ENCODE measurements at places on chromosomes 16 and 17.

DNA sequence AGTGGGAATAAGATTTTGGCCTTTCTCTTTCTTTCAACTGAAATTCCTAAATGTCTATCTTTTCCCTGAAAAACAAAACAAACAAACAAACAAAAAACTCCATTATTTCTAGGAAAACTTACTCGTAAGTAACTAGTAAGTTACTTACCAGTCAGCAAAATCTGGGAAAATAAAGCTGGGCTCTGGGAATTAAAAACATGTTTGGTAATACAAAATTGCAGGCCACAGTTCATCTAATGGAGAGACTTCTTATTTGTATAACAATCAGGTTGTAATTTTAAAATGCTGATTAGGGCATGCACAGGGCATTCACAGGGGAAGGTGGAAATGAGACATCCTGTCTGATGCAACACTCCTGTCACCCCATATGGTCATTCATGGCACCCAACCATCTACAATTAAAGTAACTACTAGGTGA, 3.8 kb upstream of the WIPI1 start:
- DNase-seq = no peak

GRCh38 chr16:66277311-66278070, 89.0 kb upstream of the CDH5 start:
- no peak for DNase-seq

DNA sequence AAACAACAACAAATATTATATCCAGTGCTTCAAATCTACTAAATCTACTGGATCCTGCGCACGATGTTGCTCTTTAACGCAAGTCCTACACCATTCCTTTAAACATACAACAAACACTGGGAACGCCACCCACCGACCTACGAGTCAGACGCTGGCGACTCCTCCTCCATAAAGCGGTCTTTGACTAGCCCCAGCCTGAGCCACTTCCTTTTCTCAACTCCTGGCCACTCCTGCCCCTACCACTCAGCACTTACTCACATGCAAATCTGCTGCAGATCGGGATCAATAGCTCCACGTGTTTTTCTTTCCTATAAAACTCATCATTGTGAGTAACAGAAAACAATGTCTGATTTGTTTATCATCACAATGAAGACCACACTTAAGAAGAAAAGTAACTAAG, 32.8 kb upstream of the MNT start:
- DNase-seq = no peak

DNA sequence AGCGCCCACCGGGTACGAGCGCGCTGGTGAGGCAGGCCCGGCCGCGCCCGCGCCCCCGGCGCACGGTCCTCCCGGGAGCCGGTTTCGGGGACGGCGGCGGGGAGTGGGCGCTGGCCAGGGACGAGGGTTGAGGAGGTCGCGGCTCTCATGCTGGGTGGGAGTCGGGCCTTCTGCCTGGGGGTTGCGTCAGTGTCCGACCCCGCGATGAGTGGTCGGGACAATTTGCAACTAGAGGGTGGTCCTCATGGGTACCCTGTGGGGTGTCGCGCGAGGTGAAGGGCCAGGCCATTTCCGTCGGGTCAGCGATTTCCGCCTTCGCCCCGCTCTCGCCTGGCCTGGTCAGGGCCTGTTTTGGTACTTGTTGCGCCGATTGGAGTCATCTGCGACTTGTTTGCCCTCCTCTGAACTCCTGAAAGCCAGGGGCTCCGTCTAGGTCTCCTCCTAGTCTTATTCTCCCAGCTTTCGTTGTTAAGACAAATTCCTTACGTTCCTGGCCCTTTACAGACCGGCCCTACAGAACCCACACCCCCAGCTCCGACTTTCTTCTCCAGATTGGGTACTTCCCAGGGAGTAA, 14.9 kb downstream of the NAA60 start:
- no peak for DNase-seq

GRCh38 chr16:68519225-68519745, 19.8 kb upstream of the ZFP90 start:
- DNase-seq = no peak

DNA sequence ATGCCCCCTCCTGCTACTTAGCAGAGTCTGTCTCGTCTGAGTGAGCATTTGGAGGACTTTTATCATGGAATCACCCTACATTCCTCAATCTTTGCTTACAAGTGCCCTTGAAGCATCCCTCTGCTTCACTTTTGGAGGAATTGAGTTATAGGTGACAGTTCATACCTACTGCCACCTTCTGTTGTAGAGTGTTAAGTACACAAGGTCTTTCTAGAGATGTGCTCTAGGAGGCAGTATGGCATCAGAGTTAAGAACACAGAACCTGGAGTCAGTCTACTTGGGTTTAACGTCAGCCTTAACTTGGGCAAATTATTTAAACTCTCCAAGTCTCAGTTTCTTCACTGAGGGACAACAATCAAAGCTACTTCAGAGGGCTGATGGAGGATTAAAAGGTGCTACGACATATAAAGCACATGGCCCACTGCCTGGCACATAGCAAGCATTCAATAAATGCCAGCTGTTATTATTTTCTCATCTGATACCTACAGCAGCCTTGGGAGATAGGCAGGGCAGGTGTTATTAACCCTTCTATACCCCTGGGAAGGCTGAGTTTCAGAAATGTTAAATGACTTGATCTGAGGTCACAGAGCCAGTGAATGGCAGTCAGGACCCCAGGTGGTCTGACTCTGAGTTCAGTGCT, 62.2 kb downstream of the UTP18 start:
- DNase-seq = peak; percentile 45

GRCh38 chr16:81437865-81438264, 6.7 kb upstream of the CMIP start:
- no peak for DNase-seq

GRCh38 chr16:48408688-48409087, 23.5 kb upstream of the SIAH1 start:
- DNase-seq = no peak

GRCh38 chr17:50841949-50842354, 6.6 kb downstream of the WFIKKN2 start:
- peak; percentile 88 for DNase-seq

GRCh38 chr16:74053826-74054225, 242.8 kb upstream of the PSMD7 start:
- no peak for DNase-seq

GRCh38 chr16:19911747-19912454, 27.3 kb upstream of the GPRC5B start:
- DNase-seq = no peak

DNA sequence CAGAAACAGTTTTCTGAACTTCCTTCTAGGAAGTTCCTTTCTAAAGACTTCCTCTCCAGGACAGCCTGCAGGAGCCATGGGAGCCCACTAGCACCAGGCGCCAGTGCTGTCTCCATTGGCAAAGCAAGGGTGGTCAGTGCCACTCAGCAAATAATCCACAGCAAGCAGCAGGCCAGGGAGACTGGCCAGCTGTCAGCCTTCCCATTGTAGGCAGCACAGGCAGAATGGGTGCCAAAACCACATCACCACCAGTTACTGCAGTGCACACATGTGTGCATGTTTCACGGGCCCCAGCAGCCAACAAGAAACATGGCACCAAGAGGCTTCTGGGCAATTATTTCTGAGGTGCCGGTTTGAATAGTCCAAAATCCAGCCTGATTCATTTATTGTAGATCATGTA, 26.7 kb downstream of the DNASE1 start:
- no peak for DNase-seq

- no peak for DNase-seq
Measured at GRCh38 chr17:49926886-49927285, 42.1 kb upstream of the DLX4 start.

DNA sequence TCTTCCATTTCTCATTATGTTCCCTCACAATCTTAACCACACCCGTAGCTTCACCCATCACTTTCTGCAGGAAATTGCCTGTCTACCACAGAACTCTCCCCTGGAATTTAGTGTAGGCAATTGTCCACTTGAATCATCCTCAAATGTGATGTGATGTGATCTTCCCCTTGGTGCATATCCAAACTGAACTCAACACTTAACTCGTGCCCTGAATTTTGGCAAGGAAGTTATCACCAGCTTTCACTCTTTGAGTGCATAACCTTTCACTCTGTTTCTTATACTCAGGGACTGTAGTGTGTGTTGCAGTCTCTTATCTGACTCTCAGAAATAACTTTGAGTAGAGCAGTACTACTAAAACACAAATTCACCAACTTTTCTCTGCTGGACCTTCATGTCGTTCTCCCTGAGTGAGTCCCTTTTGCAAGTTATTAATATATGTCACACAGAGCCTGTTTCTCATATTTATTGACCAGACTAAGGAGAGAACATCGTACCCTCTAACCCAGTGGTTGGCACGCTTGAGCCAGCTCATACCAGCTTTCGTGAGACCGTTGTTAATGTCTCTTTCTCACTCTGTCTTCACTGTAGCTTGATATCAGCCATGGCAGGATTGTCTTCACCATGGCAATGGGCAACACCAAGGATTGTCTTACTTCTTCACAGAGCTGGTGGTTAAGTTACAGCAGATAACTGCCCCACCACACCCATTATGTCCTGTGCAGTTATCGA, 558.9 kb upstream of the HSBP1 start:
- no peak for DNase-seq

GRCh38 chr17:72299100-72299499, 178.3 kb downstream of the SOX9 start:
- DNase-seq = no peak

DNA sequence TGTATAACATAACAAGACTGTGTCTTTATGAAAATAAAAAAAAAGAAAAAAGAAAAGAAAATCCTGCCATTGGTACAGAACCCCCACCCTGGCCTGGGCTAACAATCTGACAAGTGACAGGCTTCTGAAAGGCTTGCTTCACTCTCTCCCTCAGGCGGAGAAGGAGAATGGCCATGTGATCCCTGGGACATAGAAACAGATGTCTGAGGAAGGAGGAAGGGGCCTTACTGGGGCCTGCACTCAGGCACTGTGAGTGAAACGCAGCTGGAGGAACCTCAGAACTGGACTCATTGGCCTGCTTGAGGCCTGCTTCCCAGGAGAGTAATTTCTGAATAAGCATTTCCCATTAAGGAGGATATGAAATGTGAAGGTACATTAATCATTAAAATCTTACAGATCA, 17.5 kb downstream of the MAP3K14 start:
- DNase-seq = no peak

DNA sequence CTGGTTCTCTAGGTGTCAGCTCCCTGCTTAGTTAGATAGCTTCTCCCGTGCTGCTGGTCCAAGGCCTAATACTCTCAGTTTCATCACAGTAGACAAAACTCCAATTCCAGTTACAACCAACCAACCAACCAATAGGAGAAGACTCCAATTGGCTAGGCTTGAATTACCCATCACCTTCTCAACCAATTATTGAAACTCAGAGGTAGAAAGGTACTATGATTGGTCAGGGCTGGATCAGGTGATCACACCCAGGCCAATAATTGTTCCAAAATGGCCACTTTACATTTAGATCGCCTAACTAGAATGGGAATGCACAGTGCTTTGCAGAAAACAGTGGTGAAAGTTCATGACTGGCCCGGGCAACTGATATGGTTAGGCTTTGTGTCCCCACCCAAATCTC, 49.5 kb upstream of the CRHR1 start:
- no peak for DNase-seq

DNA sequence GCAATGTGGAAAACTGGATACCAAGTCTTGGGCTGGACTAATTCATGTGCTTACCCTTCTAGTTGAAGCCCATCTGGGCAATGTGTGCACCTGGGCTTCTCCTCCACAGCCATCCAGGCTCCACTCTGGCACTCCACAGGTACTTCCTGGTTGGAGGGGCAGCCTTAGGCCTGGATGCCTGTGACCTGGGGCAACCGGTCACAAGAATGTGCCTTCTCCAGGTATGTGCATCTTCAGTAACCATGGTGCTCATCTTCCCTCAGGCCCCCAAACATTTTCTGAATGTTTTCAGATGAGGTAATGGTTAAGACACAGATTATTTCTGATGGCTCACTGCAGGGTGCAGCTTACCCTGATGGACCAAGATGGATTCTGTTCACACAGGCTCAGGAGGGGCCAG, 11.1 kb downstream of the C16orf86 start:
- no peak for DNase-seq
